Stimulated activated CD4-positive, alpha-beta T cell treated with anti-CD3 and anti-CD28 coated beads, Interleukin-15, amount 100 ng/mL, for 48 hours (primary cell): ENCODE measurements at places on chromosomes 1 and 21.

DNA sequence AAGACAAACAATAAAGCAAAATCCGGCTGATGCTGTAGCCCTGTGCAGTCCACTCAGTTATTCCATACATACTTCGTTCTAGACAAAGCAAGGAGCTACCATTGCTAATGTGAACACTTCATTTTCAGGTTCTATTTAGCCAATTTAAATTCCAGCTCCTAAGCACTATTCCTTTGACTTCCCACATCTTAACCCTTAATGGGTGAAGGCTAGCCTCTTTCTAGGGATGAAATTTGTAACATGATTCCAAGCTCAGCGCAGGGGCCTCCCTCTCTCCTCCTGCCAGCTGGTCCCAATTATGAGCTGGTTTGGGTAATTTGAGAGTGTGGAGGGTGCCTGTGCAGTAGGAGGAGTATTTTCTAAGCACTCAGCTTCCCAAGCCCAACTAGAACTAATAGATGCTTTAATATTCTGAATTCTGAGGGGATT, 53.9 kb upstream of the PTGFRN start:
- DNase-seq, result no peak

DNA sequence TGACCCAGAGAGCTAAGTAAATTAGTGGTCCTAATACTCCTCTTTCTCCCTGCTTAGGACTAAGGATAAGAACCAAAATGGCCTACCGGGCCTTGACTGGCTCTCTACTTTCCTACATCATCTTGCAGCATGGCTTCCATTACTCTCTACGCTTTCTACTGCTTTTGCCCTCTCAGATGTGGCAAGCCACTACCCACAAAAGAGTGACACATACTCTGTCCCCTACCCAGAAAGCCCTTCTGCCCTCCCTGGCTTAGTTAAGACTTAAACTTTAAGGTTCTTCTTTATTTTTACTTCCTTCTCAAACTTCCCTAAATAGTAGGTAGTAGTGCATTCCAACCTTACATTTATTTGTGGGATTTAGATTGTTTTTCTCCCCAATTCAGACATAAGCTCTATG, 228.1 kb downstream of the TPR start:
- no peak for DNase-seq

- DNase-seq, result no peak
Observed at GRCh38 chr1:19165501-19165900, 44.6 kb downstream of the UBR4 start.

DNA sequence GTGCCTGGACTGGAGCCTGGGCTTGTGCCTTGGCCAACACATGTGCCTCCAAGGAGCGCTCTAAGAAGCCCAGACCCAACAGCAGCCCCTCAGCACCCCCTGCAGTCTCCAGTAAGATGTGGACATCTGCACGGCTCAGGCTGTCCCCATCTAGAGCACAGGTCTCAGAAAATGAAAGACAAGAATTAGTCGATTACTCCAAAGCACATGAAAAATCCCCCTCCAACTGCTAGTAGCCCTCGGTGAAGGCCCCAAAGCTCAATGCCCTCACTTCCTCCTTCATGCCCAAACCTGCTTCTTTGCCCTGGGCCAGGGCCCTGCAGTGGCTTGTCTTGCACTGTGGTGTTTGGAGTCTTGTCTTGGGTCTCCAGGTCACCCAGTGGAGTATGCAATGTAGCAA, 21.9 kb upstream of the ERO1B start:
- no peak for DNase-seq

DNA sequence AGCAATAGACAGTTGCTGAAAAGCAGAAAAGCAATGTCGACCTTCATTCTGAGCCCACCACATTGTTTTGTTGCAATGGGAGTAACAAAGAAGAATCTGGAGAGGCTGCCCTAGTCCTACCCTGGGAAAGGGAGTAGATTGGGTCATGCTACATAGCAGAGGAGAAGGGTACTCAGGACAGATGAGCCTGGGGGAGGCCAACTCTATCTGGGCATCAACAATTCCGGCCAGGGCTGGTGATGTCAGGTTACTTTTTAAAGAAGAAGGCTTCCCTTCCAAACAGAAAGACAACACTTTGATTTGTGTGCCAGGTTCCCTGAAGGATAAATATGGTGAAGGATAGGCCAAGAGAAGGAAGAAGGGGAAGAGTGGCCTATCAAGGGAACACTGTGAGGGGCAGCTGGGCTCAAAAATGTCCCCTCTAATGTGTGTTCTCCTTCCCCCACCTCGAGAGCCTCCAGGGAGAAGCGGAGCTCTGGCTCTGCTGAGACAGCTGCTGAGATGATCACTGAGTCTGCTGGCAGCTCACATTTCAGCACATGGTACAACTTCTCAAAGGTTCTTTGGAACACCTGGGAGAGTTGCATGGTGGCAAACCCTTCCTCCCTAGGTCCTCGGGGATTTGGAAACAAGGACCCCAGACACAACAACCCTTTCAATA, 3.2 kb upstream of the ADIPOR1 start:
- no peak for DNase-seq

- no peak for DNase-seq
Observed at GRCh38 chr1:39360731-39361130, 130.7 kb upstream of the BMP8A start.

GRCh38 chr1:84719543-84720217, 29.4 kb upstream of the SSX2IP start:
- DNase-seq, result no peak

DNA sequence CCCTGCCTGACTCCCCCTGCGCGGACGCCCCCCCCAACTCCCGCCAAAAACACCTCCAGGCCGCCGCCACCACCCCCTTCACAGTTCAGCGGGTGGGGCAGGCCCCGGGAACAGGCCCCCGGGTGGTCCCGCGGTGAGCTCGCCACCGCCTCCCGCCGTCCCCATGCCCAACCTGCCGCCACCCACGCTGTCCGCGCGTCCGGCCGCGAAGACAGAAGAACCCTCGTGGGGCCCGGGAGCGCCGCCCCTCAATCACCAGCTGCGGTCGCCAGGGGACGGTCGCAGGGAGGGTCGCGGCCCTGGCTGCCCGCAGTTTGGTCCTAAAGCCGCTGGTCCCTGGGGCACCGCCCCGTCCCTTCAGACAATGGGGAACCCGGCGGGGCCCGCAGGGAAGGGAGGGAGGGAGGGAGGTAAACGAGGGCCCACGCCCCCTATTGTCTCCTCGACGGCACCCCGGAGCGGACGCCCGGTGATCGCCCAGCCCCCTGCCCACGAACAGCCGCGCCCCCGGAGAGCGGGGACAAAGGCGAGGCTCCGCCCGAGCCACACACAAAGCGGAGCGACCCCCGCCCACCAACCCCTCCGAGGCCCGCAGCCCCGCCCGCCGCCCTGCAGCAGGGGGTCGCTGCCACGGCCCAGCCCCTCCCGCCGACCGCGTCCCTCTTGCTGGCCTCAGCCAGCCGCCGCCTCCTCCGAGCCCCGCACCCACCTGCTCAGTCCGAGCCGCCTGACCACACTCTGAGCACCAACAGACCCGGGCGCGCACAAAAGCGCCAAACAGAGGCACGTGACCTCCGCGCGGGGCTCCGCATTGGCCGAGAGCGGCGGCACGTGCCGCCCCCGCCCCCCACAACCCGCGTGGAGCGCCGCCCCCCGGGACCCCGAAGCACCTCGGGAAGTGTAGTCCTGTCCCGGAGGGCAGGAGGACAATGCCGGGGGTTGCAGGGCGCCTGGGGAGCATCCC, at the start of gene STMN1:
Gene STMN1 (minus strand): TSS at position 740 of the 964 bp plus-strand sequence. CDS start 1,743 bp downstream, outside the sequence.
- peak; percentile 87 for DNase-seq

DNA sequence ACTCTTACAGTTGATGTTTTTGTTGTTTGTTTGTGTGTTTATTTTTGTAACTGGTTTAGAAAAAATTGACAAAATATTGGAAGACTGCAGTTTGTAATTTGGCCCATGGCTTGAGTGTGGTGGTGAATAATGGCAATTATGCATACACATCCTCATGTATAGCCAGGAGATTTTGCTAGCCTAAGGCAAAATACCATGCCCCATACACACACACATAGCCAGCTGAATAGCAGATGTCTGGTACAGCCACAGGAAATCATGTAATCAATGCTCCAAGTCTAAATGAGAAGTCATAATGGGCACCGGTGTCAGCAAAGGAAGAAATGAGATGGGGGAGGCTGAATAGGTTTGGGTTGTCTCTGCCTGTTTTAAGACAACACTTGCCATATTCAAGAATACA, 135.2 kb upstream of the COA6 start:
- no peak for DNase-seq

- no peak for DNase-seq
Observed at GRCh38 chr1:97630948-97631347, 289.9 kb downstream of the DPYD start.

DNA sequence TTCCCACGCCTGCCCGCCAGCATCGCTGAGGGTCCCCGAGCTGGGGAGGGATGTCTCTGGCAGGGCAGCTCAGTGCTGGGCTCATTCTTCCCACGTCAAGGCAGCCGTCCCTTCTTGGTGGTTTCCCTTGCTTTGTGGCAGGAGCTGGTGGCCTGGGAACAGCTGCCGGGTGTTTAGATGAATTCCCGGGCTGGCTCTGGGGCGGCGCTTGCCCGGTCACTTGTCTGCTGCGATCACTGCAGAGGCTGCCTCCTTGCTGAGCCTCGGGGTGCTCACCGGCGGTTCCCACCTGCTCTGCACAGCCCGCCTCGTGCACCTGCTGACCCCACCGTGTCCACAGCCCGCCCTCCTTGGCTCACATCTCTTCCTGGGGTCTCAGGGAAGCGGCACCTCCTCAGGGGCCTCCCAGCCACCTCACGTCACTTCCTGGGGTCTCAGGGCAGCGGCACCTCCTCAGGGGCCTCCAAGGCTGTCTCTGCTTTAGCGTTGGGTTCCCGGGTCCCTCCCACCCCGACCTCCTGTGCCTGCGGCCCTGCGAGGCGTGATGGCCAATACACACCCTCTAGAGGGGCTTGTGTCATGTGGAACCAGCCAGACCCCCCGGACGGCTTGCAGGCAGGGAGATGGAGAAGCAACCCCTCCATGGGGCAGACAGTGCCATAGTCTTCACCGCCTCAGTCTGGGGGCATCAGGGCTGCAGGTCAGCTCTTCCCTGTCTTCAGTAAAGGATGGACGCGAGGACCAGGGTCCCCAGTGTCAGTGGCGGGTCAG, 13.5 kb downstream of the COL18A1 start:
- DNase-seq, result no peak

- DNase-seq, result no peak
Observed at GRCh38 chr1:73782901-73783300, 415.1 kb downstream of the LRRIQ3 start.

DNA sequence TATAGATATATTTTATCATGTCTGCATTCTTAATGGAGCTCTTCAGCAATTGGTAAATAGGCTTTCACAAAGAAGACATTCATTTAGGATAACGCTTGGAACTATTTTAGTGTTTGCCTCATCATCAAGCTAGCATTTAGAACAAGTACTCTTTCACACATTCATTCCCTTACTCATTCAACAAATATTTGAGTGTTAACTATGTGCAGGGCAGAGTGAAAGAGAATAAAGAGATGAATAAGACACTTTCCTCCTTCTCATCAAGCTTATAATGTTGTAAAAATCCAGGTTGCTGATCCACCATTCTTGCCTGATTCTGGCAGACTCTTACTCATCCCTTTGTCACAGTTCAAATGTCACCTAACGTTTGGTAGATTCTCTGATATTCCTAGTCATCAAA, 386.3 kb upstream of the BEND5 start:
- DNase-seq, result no peak

- no peak for DNase-seq
Observed at GRCh38 chr1:60413091-60413490, 339.5 kb upstream of the C1orf87 start.

- DNase-seq, result no peak
Observed at GRCh38 chr1:151815716-151816327, 10.6 kb upstream of the LINGO4 start.

GRCh38 chr1:204065174-204065985, 7.5 kb upstream of the SOX13 start:
- DNase-seq, result no peak
